ENCODE measurements at places on chromosomes 7 and 10. TPM values are rescaled to one million over a fixed set of nuclear protein-coding genes. Genes with fewer than 3 reads are reported as not detected.

The DGKI gene
- total RNA-seq, result not detected

The ANKRD1 gene
- not detected for total RNA-seq

The RHOBTB1 gene
- total RNA-seq, result 0.24 TPM

The WNT8B gene
- total RNA-seq, result not detected

The GIMAP1 gene
- total RNA-seq, result 0.29 TPM

The INSYN2A gene
- total RNA-seq, result not detected

The PHYHIPL gene
- total RNA-seq, result not detected

The SUN3 gene
- total RNA-seq, result not detected

The LIPJ gene
- total RNA-seq, result 0.07 TPM

The FAM25A gene
- not detected for total RNA-seq

The TYSND1 gene
- 22.0 TPM for total RNA-seq

The AGR2 gene
- not detected for total RNA-seq

The TMEM270 gene
- total RNA-seq, result not detected

The FAM13C gene
- total RNA-seq, result not detected

The CALCR gene
- not detected for total RNA-seq

The ABCB1 gene
- 4.7 TPM for total RNA-seq

The FAM170B gene
- not detected for total RNA-seq

The GPR15LG gene
- total RNA-seq, result not detected
